HS-27A (cell line): ENCODE measurements at places on chromosomes 5 and 9.
A peak's percentile ranks its signal among the peaks of the same experiment; 100 is the strongest.

GRCh38 chr5:15500325-15501001, 483 bp downstream of the FBXL7 start:
- peak; percentile 61 for DNase-seq

DNA sequence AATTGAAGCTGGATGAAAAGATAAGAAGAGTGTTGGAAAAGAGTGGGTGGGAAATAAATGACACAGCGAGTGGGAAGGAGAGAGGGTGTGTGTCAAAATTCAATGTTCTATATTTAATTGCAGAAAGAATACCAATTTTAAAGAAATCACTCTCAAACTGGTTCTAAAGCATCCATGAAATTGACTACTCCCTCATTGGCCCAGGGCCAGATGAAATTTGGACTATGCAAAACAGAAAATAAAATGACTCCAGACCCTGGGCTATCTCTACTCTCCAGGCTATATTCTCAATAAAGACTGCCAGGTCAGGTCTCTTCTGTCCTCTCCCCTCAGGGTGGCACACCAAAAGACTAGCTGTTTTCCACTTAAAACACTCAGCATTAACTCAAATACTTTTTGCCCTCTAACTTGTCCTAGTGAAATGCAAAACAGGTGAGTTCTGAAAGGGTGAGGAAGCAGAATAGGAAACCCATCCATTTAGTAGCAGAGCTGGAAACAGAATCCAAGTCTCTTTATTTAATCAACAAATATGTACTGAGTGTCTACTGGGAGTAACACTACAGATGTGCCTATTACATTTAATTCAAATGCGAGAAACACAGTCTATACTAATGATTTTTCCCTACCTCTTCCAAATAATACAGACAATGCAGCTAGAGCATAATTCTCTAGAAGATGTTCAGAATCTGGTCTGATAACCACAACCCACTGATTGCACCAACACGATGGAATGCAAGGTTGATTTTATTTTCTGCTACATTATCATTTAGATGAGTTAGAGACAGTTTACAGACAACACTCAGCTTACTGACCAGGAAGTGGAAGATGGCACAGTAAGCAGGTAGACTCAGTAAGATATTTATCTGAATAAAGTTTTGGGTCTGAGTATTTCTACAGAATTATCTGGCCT, 42.1 kb downstream of the EFCAB9 start:
- DNase-seq: no peak

DNA sequence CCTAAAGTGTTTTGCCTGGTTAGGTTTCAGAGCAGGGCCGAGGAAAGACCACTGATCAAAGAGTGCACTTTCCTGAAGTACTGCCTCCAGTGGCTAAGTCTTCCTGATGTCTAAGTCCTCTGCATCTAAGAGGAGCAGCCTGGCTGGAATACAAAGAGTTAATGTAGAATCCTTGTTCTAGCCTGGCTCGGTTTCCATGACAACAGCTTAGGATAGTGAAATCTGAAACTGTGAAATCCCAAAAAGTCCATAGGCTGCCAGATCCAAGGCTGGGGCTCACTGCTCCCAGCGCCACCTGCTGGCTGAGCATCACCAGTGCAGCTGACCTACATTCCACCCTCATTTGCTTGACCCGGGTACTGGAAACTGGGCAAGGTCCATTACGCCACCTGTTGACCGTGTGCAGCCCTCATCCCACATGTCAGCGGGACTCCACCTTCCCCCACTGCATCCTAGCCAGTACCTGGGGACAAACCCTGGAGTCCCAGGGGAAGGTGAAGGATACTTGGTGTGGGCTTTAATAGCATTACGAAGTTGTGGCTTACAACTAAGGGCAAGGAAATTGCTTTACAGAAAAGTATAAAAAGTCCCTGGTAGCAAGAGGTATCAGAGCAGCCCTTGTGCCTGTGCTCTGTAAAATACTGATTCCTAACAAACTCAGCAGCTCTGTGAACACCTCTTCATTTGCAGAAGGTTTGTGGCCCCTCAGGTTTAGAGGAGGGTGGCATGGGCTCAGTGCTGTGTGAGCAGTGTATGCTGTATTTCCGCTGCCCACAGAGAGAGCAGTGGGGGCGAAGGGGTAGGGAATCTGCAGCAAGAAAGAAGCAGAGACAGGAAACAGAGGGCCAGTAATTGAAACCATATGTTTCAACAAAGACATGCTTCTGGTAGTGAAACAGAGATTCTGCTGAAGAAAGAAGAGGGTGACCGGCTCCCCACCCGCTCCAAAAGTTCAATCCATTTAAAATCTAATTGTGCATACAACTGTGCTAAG, 36.0 kb downstream of the PCDHGC5 start:
- peak; percentile 58 for DNase-seq

DNA sequence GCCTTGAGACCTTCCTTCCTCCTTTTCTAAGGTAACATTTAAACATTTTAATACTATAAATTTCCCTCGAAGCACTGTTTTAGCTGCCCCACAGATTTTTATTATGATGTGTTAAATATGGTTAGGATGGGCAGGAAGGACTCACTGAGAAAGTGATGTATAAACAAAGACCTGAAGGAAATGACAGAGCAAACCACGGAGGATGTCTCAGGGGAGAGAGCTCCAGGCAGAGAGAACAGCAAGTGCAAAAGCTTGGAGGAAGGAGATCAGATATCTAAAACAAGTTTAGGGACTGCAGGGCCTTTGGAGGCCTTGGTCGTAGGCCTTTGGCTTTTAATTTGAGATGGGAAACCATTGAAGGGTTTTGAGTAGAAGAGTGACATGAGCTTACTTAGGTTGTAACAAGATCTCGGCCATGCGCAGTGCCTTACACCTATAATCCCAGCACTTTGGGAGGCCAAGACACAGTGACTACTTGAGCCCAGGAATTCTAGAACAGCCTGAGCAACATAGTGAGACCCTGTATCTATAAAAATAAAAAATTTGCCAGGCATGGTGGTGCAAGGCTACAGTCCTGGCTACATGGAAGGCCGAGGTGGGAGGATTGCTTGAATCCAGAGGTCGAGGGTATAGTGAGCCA, 35.5 kb upstream of the LRRTM2 start:
- no peak for DNase-seq

DNA sequence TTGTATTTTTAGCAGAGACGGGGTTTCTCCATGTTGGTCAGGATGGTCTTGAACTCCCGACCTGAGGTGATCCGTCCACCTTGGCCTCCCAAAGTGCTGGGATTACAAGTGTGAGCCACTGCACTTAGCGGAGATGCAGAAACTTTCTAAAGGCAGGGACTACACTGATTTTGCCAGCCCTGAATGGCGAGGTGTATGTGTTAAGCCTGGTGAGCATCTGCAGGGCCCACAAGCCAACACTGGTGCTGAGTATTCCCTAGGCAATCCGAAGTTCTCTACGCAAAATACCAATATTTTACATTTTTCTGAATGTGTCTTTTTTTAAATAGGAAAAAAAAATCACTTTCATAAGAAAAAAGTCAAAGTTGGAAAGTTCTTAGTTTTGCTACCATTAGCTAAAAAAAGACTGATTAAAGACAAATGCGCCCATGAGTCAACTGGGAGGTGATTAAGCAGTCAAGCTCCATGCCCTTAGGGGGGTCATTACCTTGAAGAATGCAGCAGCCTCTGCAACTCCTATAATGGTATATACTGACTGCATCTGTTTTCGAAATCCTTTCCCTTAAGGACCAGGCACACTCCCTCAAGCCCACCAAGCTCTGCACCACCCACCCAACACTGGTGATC, 502.8 kb downstream of the BNC2 start:
- no peak for DNase-seq

GRCh38 chr5:122499585-122499984, 187.5 kb downstream of the SNCAIP start:
- DNase-seq: no peak

DNA sequence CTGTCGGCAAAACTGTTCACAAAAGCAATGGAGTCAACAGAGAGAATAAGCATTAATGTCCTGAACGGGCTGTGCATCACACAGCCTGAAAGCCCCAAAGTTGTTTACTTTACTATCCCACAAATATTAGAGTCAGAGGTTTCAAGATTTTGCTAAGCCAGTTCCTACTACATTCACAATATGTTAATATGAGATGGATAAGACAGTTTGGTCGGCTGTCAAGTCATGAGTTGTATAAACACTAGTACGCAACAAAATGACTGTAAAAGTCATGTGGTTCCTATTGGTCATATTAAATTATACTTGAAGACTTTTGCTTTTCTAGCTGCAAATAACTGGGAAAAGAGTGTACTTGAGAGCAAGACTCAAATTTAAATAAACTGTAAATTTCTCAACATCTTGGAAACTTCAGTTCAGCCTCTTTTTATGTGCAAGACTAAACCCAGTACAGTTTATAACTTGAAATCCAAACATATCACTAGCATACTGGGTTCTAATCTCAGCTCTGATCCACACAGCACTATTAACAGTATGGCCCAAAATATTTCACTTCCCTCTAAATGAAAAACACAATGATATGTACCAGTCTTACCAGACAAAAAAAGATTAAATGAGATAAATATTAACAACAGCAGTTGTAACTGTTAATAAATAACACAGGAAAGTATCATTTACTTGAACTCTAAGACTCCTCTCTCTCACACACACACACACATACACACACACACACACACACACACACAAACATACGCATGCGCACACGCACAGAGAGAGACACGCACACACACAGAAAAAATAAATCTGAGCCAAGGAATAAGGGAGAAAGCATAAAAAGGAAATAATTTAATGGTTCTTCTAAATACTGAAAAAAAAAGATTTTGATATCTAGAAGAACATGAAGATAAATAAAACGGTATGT, 33.1 kb downstream of the FANCC start:
- no peak for DNase-seq

DNA sequence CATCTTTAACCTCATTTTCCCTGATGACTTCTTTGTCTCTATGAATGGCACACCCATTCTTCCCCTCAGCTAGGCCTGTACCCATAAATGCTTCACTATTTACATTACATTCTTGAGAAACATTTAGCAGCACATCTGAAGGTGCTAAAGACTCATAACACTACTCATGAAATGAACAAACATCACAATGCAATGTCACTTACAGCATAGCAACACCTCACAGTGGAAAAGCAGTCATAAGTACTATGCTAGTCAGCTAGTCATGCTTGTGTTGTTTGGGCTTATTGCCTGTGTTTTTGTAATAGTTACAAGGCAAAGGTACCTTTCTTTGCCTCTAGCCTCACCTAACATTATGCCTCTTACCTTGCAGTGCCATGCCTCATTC, 228.9 kb downstream of the KIAA0825 start:
- no peak for DNase-seq

DNA sequence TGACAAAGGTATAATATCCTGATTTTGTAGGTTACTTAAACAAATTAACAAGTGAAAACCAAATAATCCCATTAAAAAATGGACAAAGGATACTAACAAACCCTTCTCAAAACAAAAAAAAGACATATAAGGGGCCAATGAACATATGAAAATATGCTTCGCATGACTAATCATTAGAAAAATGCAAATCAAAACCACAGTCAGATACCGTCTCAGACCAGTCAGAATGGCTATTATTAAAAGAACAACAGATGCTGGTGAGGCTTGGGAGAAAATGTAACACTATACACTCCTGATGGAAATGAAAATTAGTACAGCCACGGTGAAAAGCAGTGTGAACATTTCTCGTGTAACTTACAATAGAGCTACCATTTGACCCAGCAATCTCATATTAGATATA, 1542.2 kb upstream of the CDH9 start:
- DNase-seq: peak; percentile 48

GRCh38 chr5:74903165-74903787, 37.1 kb upstream of the FAM169A start:
- no peak for DNase-seq

DNA sequence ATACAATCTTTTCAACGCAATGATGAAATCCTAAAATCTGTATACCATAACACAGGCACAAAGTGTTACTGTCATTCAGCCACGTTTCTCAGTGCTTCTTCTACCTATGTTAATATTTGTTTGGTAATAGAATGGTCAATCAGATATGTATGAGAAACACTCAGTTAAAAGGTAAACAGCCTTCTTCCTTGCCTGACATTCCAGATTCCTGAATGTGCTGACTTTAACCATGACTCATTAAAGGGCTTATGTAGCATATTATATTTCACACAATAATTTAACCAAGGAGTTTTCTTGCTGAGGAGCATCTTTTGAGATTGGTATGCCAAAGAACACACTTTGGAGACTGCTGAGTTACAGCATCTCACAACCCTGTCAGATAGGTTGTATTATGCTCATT, 187.6 kb downstream of the CETN3 start:
- peak; percentile 14 for DNase-seq

- no peak for DNase-seq
These were observed 3.1 kb upstream of the FAM53C start for GRCh38 chr5:138334867-138335447.

- no peak for DNase-seq
These were observed 1.6 kb downstream of the BASP1 start for GRCh38 chr5:17219006-17219422.

GRCh38 chr5:74085186-74085585, 459.2 kb downstream of the ARHGEF28 start:
- no peak for DNase-seq

- no peak for DNase-seq
These were observed 4.6 kb upstream of the DUSP1 start for GRCh38 chr5:172775326-172776234.

- no peak for DNase-seq
These were observed 282.0 kb downstream of the DMRT2 start for GRCh38 chr9:1332156-1332555.

- no peak for DNase-seq
These were observed 784.1 kb downstream of the MAT2B start for GRCh38 chr5:164289526-164289925.

- DNase-seq: no peak
These were observed 38.6 kb downstream of the HMGCS1 start for GRCh38 chr5:43274435-43275114.

DNA sequence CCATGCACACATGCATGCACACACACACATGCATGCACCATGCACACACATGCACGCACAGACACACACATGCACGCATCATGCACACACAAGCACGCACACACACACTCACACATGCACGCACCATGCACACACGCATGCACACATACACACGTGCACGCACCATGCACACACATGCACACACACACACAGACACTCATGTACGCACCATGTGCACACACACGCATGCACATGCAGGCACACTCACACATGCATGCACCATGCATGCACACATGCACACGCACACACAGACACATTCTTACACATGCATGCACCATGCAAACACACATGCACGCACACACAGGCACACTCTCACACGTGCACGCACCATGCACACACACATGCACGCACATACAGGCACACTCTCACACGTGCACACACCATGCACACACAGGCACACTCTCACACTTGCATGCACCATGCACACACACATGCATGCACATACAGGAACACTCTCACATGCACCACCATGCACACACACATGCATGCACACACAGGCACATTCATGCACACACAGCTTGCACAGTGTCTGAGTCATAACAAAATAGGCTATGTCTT, 117.5 kb downstream of the TENT4A start:
- no peak for DNase-seq

GRCh38 chr5:95384485-95385213, 6.5 kb upstream of the FAM81B start:
- DNase-seq: no peak
